ENCODE measurements at places on chromosomes 7 and 10.

GRCh38 chr10:98433881-98434732, 12.6 kb downstream of the HPS1 start:
- DNase-seq: no peak

- DNase-seq: no peak
Observed at GRCh38 chr7:30549931-30550493, 44.7 kb upstream of the GARS1 start.

DNA sequence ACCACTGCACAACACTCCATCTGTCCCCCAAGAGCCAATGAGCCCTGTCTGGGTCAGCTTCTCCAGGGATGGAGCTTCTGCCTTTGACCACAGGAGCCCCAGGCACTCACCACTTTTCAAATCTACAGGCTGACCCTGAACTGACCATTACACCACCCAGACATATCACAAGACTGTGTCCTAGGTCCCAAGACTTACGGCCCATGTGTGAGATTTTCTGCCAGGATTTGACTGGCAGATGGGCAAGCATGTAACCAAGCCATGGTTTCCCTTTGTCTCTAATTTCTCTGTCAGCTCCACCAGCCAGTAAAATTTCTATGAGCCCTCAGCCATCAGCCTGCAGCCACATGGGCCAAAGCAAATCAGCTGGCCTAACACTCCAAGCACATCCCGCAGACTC, 92.5 kb downstream of the SH3PXD2A start:
- DNase-seq: no peak

- no peak for DNase-seq
Observed at GRCh38 chr10:126222736-126223511, 165.4 kb downstream of the ADAM12 start.

DNA sequence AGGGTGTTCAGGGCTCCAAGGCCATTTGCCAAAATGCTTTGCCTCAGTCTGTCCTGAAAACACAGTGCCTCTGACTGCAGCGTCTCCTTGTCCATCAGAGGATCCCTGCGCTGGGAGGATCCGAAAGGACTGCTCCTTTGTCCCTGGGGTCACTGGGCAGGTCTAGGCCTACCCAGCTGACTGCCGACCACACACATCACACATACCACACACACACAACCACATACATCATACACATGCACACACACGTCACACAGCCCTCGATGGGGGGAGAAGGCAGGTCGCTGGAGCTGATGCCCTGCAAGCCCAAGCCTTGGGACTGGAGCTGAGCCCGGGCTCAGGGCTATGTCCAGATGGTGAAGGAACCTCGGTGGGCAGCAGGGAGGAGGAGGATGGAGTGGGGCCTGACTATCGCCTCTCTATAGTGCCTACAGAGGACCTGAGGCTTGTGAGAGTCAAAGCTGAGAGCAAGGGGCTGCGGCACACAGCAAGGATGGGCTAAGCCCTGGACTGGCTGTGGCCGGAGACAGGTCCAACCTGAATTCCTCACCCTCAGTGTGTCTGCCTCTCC, 29.1 kb downstream of the GPRIN2 start:
- no peak for DNase-seq

DNA sequence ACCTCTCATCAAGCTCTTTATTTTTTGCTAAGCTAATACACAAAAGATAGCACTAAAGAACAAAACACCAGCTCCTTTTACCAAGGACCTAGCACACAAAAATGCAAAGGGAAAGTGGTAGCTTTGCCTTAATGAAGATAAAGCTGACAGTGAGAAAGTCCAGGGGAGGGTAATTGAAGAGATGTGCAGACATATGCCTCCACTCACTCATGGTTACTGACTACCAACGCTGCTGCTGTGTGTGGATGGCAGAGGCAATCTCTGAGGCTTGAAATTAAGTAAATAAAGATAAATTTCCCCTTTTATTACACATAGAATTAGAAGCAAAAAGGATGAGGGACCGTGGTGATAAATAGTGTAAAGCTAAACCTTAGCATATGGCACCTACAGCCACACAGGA, 87.0 kb downstream of the HGF start:
- DNase-seq: no peak

GRCh38 chr7:94540428-94540827, 30.8 kb downstream of the CASD1 start:
- no peak for DNase-seq

- DNase-seq: no peak
Observed at GRCh38 chr10:97891497-97892167, 42.0 kb downstream of the GOLGA7B start.

- peak; percentile 80 for DNase-seq
Observed at GRCh38 chr10:132443605-132443982, 46.6 kb downstream of the PWWP2B start.

DNA sequence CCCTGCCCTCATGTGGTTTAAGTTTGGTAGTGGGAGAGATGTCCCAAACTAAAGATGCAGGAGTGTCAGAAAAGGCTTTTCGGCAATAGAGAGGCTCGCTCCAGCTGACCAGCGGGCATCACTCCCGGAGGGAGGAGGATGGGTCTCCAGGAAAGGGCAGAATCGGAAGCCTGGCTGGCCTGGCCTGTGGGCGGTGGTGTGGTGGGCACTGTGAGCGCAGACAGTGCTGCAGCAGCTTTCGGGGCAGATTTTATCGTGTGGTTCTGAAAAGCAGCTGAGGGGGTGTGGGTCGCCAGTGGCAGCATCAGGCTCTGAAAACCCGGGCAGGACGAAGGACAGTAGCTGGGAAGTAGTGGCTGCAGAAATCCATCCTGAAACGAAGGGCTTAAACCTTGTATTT, 12.8 kb downstream of the BNIP3 start:
- DNase-seq: no peak

- DNase-seq: no peak
Observed at GRCh38 chr10:43940898-43941837, 292.5 kb upstream of the ZNF32 start.

DNA sequence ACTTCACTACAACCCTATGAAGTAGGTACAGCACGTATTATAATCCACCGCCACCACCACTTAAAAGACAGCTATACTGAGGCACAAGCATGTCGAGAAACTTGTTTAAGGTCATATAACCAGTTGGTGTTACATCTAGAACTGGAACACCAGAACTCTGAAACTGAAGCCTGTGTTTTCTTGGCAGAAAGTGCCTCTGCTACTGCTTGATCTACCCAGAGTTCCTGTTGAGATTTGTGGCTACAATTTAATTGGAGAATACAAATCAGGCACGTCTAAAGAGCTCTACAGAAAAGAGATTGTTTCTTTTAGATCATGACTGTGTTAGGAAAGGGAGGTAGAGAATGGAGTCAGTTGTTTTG, 4.3 kb upstream of the ADD3 start:
- DNase-seq: no peak

GRCh38 chr10:120555842-120556532, 99.0 kb downstream of the PLPP4 start:
- DNase-seq: no peak

- DNase-seq: no peak
Observed at GRCh38 chr10:102118867-102119266, 1.3 kb downstream of the LDB1 start.

DNA sequence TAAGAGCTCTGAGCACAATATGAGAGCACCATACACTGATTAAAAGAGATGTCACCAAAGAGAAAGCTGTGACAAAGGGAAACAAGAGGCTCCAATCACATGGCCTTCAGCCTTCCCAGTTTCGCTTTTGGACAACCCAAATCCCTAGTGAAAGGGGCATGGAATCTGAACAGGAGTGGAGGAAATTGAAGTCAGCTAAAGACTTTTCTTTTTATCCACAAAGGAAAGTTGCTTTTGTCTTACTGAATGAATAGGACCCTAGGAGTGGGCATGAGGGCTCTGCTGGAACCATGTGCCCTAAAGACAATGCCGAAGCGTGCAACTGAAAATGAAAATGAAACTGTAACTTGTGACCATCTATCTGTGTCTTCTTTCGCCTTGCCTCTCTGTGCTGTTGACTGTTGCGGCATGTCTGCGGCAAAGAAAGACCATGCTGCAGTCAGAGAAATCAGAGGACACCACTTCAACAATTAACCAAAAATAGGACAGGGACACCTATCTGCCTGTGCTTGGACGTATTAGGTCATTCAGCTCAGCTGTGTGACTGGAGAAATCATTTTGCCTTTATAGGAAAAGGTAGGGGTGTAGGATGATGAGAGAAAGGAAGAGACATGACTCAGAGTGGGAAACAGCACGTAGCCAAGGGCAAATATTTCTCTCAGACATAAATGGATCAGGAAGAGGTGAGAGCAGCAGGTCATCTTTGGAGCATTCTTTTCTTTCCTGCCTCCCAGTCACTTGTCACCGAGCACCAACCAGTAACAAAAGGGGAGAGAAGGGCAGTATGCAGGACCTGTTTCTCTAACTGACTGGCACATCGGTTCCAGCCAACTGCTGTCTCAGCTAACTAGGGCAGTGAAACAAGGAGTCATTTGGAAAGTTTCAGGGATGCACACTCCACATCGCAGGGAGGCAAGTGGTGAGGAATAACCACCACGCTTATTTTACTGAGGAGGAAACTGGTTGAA, 12.3 kb downstream of the CAV2 start:
- DNase-seq: peak; percentile 2

- DNase-seq: peak; percentile 64
Observed at GRCh38 chr10:22570733-22571430, 143.5 kb downstream of the PIP4K2A start.

DNA sequence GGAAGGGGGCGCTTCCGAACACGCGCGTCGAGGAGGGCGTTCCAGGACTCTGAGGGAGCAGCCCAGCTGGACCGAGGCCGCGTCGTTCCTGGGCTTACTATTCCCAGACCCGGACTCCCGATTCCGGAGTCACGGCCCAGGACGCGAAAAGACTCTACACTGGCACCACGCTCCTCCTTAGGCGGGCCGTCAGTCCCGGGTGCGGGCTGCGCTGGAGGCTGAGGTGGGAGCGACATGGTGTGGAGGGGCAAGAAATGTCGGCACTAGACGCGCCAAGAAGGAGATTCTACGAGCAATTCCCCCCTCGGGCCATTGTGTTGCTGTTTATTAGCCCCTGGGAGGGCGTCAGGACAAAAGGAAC, 584 bp upstream of the RUNDC3B start:
- no peak for DNase-seq

DNA sequence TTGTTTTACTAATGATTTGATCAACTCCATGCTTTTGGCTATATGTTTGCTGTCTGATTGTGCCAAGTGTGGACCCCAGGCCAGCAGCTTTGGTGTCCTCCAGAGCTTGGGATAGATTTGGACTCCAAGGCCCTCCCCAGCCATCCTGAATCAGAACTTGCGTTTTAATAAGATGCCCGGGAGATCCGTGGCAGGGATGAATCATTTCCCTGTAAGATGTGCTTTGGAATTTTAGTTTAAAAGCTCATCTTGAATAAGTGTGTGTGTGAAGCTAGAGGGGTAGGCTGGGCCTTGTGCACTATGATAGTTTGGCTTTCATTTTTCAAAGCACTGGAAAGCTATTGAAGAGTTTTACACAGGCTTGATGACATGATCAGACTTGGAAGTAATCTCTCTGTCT, 66.2 kb upstream of the SDK1 start:
- no peak for DNase-seq

GRCh38 chr10:14513123-14513522, 182.4 kb upstream of the FRMD4A start:
- DNase-seq: no peak

GRCh38 chr10:95211606-95212279, 17.7 kb downstream of the ACSM6 start:
- DNase-seq: no peak

- DNase-seq: no peak
Observed at GRCh38 chr7:55873765-55874164, 11.2 kb upstream of the SEPTIN14 start.

DNA sequence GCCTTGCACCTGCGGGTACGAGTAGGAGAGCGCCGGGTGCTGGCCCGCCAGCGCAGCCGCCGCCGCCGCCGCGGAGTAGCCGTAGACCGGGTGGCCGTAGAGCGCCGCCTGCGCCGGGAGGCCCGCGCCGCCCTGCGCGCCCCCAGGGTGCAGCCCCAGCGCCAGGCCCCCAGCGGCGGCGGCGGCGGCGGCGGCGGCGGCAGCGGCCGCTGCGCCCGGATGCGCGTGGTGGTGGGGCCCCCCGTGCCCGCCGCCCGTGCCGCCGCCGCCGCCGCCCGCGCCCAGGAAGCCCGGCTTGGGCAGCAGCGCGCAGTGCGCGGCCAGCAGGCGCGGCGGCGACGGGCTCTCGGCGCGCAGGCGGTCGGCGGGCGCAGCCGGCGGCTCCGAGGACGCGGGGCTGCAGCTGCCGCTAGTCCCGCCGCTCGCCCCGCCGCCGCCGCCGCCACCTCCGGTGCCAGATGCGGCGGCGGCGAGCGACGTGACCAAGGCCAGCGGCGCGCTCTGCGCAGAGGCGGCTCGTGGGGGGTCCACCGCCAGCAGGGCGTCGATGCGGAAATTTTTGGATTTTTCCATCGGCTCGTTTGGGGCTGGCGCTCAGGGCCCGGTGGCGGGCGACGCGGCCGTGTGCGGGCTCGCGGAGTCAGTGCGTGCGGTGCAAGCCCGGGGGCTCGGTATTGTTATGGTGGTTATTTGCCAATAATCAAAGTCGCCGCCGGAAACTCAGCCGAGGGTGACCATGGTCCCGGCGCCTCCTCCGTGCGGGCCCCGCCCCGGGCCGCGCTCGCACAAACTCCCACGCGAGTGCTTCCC, 480 bp downstream of the MNX1 start:
- DNase-seq: no peak

GRCh38 chr10:117928281-117928680, 118.5 kb downstream of the RAB11FIP2 start:
- DNase-seq: no peak

GRCh38 chr7:26439521-26440232, 148.0 kb downstream of the SNX10 start:
- no peak for DNase-seq

- DNase-seq: no peak
Observed at GRCh38 chr10:86225103-86225782, 141.4 kb downstream of the GRID1 start.

- no peak for DNase-seq
Observed at GRCh38 chr7:133714654-133715053, 412.5 kb upstream of the LRGUK start.

GRCh38 chr10:30284865-30285594, 64.0 kb downstream of the MTPAP start:
- DNase-seq: no peak

- DNase-seq: no peak
Observed at GRCh38 chr7:26554952-26555351, 263.3 kb downstream of the SNX10 start.

DNA sequence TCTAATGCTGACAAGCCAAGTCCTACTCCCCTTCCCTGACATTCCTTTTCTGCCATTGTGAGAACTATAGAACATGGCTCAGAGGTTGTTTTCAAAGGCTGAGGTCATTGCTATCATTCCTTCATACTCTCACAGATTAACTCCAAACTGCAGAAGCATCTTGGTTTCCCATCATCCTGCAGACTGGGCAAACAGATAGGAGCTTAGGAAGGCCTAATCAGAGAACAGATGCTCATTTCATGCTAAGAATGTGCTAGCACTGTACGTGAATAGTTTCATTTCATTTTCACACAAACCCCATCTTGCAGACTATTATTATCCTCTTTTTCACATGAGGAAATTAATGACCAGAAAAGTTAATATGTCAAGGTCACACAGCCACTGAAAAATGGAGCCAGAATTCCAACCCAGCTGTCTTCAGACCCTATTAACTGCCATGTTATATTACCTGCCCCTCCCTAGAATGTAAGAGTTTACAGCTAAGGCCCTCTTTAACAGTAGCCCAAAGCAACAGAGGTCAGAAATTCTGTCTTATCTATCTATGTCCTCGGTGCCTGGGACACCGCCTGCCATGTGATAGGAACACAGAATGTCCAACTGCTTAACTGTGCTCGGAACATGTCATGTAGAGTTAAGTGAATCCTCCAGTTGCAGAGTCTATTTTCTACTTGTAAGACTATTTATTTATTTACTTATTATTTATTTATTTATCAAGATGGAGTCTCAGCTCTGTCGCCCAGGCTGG, 2.9 kb upstream of the LCOR start:
- DNase-seq: no peak
